Glomerular endothelial cell (primary cell): ENCODE measurements at places on chromosomes 5 and 9. TPM values are rescaled to one million over a fixed set of nuclear protein-coding genes. Genes with fewer than 3 reads are reported as not detected.

GRCh38 chr5:115624994-115625393 is 842 bp downstream of the TMED7 start:
- no peak for DNase-seq

DNA sequence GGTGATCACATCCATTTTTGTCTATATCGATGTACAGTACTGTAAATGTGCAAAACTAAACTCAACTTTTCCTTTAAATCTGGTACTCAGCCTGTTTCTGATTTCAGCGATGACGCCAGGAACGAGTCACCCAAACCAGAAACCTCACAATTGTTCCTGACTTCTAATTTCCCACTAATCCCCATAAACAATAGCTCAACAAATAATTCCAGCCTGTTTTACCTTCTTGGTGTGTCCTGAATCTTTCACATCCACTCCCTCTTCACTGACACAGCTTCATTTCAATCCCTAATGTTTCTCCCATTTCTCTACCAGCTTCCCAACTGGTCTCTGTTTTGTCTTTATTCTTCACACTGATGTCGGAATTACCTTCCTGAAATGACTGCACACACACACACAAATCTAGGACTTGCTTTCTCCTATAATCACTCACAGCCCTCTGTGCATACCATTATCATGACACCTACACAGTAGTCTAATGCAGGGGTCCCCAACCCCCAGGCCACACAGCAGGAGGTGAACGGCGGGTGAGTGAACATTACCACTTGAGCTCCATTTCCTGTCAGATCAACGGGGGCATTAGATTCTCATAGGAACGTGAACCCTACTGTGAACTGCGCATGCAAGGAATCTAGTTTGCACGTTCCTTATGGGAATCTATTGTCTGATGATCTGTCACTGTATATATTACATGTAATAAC is 97.8 kb upstream of the SLC30A5 start:
- no peak for DNase-seq

DNA sequence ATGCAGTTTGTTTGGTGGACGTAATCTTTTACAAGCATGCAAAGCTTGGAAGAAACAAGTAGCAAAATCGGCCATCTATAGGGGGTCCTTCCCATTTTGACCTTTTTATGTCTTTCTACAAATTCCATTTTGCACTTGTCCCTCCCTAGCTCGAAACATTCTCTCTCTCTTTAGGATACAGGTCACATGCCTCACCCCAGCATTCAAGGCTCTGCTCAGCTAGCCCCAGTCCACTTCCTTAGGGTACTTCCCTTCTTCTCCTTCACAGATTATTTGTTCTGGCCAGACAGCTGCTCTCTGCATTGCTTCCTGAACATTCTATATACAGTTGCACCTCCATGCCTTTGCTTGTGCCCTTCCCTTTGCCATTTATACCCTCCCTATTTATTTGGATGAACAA is 31.7 kb upstream of the TRIM14 start:
- DNase-seq, result no peak

The RAPGEF6 gene
- 7.3 and 12.5 TPM in 2 replicates for total RNA-seq

GRCh38 chr9:1837453-1838084 is 177.6 kb upstream of the SMARCA2 start:
- no peak for DNase-seq

DNA sequence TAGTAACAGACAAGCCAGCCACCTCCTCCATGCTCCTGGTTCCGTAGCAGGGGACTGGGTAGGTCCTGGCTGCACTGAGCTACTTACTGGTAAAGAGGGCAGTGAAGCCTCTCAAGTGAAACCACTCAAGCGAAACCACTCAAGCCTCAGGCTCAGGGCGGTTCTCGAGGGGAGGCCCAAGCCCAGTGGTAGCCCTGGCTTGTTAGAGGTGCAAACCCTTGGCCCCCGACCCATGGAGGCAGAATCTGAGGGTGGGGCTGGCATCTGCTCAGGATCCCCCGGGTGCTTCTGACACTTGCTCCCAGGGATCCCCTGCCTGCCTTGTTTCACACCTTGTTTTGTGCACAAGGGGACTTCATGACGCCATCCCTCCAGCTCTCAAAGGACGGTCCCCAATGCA is 76.5 kb upstream of the OLFM1 start:
- DNase-seq, result no peak

GRCh38 chr5:119470105-119470763 is 17.9 kb downstream of the HSD17B4 start:
- DNase-seq, result no peak

GRCh38 chr5:42759456-42759855 is 2.8 kb downstream of the CCDC152 start:
- DNase-seq, result no peak

The BTNL8 gene
- not detected in 2 replicates for total RNA-seq

The IL4 gene
- not detected in 2 replicates for total RNA-seq

The KCNMB1 gene
- not detected in 2 replicates for total RNA-seq

The FBXO4 gene
- total RNA-seq, result 6.2 and 8.3 TPM in 2 replicates
